Fibroblast of skin of abdomen (primary cell): ENCODE measurements at places on chromosomes 12 and 14.

GRCh38 chr12:40688085-40688725, 4.0 kb upstream of the CNTN1 start:
- DNase-seq, result no peak

GRCh38 chr14:51545396-51545795, 106.3 kb upstream of the FRMD6 start:
- peak; percentile 46 for DNase-seq

GRCh38 chr14:79652513-79653307, 558.6 kb downstream of the DIO2 start:
- DNase-seq, result no peak

DNA sequence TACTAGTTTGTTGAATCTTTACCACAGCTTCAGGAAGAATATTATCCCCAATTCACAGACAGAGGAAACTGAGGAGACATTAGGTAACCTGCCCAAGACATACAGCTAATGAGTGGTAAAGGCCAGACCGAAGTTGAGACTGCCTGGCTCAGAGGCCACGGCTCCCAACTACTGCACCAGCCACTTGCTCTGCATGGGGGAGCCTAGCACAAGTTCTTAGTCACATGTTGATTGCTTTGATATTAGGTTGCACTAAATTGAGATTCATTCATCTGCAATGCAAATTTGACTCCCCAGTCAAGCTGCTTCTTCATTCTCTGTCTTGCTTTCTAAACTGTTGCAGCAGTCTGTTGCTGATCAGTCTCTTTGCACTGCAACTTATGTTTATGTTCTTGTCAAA, 25.9 kb upstream of the POLR3B start:
- DNase-seq, result no peak

DNA sequence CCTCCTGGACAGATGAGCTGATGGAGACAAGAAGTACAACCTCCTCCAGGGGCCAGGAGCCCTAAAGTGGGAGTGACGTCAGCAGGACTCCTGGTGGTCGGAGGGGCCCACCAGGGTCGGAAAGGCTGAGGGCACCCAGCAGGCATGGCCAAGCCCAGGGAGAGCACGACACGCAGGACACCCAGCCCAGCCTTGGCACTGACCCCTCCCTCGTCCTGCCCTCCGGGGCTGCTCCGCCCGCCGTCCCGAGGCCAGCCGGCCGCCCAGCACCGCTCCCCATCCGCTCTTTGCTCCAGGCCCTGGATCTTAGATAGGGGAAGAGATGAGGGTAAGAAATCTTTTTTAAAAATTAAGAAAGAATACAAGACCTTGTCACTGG, 14.4 kb upstream of the RPLP0 start:
- DNase-seq, result no peak

DNA sequence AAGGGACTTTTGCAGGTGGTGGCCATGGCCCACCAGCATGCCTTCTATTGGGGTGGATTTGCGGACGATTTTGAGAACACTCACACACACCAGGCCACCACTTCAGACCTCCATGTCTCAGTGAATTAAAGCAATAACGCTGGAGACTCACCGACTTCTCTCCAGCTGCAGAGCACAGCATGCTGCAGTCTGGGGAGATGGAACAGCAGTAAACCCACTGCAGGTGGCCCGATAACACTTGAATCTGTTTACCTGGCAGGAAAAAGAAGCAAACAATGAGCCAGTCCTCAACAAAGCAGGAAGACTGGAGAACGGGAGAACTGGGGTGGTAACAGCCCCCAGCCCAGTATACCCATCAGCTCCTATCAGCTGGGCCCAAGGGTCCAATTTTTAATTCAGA, 21.6 kb downstream of the RFC5 start:
- DNase-seq, result no peak

DNA sequence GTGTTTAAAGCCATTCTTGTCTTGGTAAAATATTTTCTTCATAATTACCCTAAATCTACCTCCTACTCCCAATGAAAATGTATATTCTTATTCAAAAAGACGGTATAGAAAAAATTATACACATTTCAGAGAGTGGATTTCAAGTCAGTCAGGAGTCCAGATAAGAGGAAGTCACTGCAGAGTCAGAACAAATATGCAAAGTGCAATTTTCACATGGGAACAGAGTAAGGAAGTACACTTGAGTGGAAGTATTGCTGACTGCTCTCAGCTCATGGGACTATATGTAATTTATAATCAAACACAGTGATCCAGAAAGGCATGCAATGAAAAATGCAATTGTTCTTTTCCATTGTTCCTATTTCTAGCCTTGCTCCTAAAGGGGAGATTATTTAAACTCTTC, 1128.0 kb downstream of the AACS start:
- DNase-seq, result no peak

- no peak for DNase-seq
These were observed 164.5 kb downstream of the MGAT4C start for GRCh38 chr12:86091681-86092080.

GRCh38 chr12:26029736-26030022, 71.2 kb downstream of the RASSF8 start:
- DNase-seq, result no peak

DNA sequence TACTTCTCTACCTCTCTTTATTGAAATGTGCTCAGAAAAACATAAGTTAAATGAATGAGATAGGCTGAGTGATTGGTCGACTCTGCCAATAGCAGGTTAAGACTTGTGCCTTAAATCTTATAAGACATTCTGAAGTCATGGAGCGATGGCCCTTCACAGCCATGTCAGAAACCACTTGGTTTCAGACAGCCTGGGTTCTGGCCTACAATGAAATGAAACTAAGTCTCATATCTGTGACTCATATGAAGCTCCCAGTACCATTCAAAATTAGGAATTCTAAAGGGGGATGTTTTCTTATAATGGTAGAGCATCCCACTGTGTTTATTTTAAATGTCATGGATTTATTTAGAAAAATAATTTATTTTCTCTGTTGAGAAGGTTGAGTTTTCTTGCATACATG, 42.6 kb downstream of the PLXNC1 start:
- no peak for DNase-seq

DNA sequence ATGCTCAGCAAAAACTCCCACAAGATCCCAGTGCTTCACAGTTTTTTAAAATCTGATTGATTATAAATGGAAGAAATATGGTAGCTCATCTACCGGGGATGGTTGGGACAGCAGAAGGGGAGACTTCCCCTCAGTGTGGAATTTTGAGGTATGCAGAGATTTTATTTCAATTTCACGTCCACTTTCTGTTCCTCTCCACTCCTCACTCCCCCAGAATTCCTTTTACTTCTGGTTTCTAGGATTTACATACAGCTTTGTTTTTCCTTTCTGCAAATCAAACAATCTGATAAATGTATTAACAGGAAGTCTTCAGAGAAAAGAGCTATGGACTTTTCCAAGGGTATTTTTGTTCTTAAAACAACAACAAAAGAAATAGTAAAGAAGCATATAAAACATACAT, 181.5 kb upstream of the ARHGAP5 start:
- DNase-seq, result no peak

DNA sequence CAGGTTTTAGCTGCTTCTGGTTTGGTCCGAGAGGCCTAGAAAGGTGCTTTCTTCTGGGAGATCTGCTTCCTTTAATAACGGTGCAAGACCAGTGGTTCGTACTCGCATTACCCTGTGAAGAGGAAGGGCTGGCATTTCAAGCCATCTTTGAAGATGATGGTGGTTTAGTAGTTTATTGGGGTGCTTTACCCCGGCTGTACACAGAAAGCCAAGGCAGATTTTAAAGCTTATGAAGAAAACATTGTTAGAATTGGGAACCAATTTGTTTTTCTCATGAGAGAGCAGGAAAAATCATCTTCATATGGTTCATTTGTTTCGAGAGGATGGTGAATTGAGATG, 3.6 kb downstream of the CCND2 start:
- no peak for DNase-seq

GRCh38 chr14:58876608-58877007, 238.8 kb downstream of the DACT1 start:
- peak; percentile 83 for DNase-seq

DNA sequence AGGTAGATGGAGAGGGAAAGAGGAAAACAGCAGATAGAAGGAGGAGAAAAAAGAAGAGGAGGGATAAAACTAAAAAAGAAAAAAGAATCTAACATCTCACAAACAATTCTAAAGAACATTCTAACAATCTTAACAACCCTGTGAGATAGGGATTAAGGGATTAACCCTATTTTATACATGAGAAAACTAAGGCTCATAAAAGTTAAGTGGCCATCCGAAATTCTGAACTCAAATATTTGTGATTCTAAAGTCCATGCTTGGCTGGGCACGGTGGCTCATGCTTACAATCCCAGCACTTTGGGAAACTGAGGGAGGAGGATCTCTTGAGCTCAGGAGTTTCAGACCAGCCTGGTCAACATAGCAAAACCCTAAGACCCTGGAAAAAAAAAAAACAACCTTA, 13.1 kb downstream of the KIF21A start:
- DNase-seq, result no peak

DNA sequence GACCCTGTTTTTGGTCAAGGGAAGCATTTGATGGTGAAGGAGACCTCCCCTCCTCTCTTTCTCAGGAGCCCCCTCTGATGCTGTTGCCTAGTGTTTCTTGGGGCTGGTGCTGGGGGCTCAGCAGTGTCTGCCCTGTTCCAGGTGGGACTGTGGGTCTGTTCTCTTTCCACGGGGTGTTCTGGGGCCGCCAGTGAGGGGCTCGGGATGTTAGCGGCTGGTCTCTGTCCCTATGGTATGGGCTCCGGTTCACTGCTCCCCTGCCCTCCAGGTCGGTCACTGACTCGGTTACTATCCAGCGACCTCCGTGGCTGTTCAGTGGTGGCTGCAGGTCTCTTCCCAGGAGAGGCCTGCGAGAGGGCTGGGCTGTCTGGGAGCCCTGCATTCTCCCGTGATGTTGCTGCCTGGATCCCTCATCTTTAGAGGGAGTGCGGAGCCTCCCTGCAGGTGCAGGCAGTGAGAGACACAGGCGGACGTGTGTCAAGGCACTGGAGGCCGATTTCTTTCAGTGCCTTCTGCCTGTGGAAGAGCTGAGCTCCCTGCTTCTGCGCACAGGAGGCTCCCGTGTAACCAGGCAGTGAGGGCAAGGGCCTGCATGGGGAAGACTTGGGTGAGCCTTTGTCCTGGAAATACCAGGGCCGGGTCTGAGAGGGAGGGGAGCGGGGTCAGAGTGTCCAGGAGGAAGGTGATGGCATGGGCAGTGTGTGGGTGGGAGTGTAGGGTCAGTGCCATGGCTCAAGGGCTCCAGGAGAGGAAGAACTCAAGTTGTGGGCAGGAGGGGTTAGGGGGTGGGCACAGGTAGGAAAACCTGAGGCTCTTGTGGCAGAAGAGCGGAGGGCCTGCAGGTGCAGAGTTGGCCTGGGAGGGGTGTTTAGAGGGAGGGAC, 362.6 kb downstream of the TMEM121 start:
- DNase-seq, result no peak

- DNase-seq, result peak; percentile 50
These were observed 3.3 kb upstream of the BHLHE41 start for GRCh38 chr12:26128168-26128567.

- no peak for DNase-seq
These were observed 34.7 kb upstream of the RTRAF start for GRCh38 chr14:51954657-51955056.

GRCh38 chr14:64821651-64822050, 58.1 kb downstream of the SPTB start:
- DNase-seq, result no peak

- no peak for DNase-seq
These were observed 163.0 kb downstream of the BRMS1L start for GRCh38 chr14:35988972-35989690.

DNA sequence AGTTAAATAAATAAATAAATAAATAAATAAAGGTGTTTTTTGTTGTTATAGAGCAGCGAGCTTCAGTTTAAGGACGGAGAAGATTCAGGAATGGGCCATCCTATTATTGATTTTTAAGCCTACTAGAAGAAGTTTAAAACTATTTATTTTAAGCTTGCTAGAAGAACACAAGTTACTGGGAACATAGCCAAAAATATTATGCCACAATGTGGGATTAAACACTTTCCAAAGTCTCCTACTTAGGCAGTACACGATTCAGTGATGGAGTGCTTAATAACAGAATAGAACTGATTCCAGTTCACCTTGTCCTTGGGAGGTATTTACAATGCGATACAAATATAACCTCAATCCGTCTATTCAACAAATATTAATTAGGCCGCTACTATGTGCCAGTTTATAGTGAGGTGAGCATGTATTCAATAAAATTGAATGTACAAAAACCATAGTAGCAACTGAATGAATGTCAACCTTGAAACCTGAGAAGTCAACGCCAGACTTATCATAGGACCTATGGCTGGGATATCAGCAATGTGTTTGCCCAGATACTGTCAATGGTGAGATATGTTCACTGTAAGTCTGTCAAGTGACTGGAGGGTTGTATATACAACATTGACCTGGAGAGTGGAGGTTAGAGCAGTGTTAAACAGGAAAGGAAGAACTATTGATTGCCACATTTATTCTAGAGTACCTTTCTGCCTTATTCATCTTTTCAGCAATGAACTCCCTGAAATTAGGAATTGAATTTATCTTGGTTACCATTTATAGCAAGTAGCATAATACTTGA, 486.4 kb downstream of the TMTC2 start:
- peak; percentile 1 for DNase-seq

DNA sequence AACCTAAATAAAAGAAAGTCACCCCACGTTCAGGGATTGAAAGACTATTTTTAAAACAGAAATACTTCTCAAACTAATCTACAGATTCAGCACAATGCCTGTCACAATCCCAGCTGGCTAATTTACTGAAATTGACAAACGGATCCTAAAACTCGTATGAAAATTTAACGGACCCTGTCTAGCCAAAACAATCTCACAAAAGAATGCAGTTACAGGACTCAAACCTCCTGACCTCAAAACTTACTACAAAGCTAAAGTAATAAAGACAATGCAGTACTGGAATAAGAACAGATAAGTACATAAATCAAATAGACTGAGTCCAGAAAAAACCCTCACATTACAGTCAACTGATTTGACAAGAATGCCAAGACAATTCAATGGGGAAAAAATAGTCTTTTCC, 48.8 kb downstream of the IPO8 start:
- no peak for DNase-seq

- DNase-seq, result no peak
These were observed 37.3 kb upstream of the MYL2 start for GRCh38 chr12:110957652-110958051.

GRCh38 chr12:94544355-94544754, 84.7 kb upstream of the CEP83 start:
- no peak for DNase-seq

DNA sequence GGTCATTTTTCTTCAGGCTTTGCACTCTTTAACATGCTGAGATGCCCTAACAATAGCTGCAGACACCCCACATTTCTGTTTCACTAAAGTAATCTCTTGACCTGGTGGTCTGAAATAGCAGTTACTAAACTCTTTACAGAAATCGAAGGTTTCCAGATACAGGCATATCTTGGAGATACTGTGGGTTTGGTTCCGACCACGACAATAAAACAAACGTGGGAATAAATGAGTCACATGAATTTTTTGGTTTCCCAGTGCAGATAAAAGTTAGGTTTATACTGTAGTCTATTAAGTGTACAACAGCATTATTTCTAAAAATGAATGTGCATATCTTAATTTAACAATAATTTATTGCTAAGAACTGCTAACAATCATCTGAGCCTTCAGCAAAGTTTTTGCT, 208.7 kb downstream of the EGLN3 start:
- peak; percentile 35 for DNase-seq

GRCh38 chr14:38716926-38717325, 386.1 kb downstream of the SEC23A start:
- DNase-seq, result no peak

- no peak for DNase-seq
These were observed 184.3 kb downstream of the ADGRD1 start for GRCh38 chr12:131137836-131138637.
